ENCODE measurements at places on chromosomes 4 and X. TPM values are rescaled to one million over a fixed set of nuclear protein-coding genes. Genes with fewer than 3 reads are reported as not detected.

The RASSF6 gene
- 0.27 TPM for total RNA-seq

The NMU gene
- not detected for total RNA-seq

The MCTS1 gene
- 15.9 TPM for total RNA-seq

The TMSB15C gene
- 0.41 TPM for total RNA-seq

The SPANXD gene
- total RNA-seq = not detected

The GAB3 gene
- 0.92 TPM for total RNA-seq

The SOX3 gene
- not detected for total RNA-seq

The WAS gene
- total RNA-seq = 2.7 TPM

The SH3D19 gene
- total RNA-seq = 38.3 TPM

The RTL3 gene
- total RNA-seq = 0.67 TPM

The HSFX4 gene
- not detected for total RNA-seq

The FUNDC2 gene
- total RNA-seq = 162 TPM

GRCh38 chr4:140626661-140627376 is 58.1 kb upstream of the UCP1 start:
- H3K27me3 ChIP-seq = no peaks in the 10 kb centered on the region
- peaks cover 3% of the 10 kb centered on the region for H3K36me3 ChIP-seq
- H3K4me1 ChIP-seq = no peaks in the 10 kb centered on the region
- no peak overlapping the region for H3K27ac ChIP-seq
- no peak for DNase-seq

DNA sequence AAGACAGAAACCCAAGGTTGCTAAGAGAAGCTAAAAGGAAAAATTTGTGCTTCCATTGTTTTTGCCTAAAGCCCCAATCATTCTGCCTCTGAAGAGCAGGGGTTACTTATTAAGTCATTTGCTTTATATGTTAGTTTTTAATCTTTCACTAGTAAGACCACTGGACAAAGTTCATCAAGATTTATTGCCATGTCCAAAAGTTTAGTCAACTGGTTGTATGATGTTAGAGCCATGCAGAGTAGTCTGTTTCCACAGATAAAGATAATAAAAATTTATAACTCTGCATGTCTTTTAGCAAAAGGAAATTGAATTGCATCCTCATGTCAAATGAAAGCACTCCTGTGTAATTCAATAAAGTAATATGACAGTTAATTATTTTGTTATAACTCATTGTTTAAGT is 75.8 kb upstream of the PRKG2 start:
- no peaks in the 10 kb centered on the region for H3K36me3 ChIP-seq
- DNase-seq = no peak
- no peaks in the 10 kb centered on the region for H3K27me3 ChIP-seq
- no peak overlapping the region for H3K4me3 ChIP-seq
- no peak overlapping the region for H3K27ac ChIP-seq

- no peak overlapping the region for H3K4me3 ChIP-seq
- H3K27ac ChIP-seq = no peak overlapping the region
- no peak for DNase-seq
- no peaks in the 10 kb centered on the region for H3K4me1 ChIP-seq
- no peaks in the 10 kb centered on the region for H3K36me3 ChIP-seq
- no peaks in the 10 kb centered on the region for H3K27me3 ChIP-seq
Measured at GRCh38 chr4:184503869-184504300, 29.5 kb upstream of the IRF2 start.

DNA sequence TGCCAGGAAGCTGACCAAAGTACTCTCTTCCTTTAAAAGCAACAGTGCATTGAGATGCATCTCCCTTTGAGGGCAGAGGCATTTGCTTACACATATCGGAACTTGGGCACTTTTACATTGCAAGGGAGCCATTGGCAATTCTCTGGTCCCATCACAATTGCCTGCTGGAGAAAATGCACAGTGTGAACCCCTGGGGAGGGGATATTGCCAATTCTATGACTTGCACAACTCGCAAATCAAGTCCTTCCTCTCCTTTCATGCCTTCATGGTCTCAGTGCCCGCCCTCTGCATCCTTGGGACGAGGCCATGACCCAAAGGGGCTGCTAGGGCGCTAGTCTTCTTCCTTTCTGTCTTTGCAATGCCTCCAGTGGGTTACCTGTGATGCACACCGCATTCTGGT is 14.9 kb upstream of the PDZD4 start:
- H3K4me1 ChIP-seq = no peaks in the 10 kb centered on the region
- H3K27ac ChIP-seq = no peak overlapping the region
- H3K4me3 ChIP-seq = no peak overlapping the region

- H3K27me3 ChIP-seq = no peaks in the 10 kb centered on the region
- no peak overlapping the region for H3K27ac ChIP-seq
- H3K4me3 ChIP-seq = no peak overlapping the region
- no peaks in the 10 kb centered on the region for H3K36me3 ChIP-seq
Measured at GRCh38 chr4:74499986-74500781, 55.2 kb downstream of the AREG start.

- no peak for DNase-seq
- H3K36me3 ChIP-seq = no peaks in the 10 kb centered on the region
Measured at GRCh38 chr4:43471950-43472349, 579.4 kb downstream of the GRXCR1 start.

DNA sequence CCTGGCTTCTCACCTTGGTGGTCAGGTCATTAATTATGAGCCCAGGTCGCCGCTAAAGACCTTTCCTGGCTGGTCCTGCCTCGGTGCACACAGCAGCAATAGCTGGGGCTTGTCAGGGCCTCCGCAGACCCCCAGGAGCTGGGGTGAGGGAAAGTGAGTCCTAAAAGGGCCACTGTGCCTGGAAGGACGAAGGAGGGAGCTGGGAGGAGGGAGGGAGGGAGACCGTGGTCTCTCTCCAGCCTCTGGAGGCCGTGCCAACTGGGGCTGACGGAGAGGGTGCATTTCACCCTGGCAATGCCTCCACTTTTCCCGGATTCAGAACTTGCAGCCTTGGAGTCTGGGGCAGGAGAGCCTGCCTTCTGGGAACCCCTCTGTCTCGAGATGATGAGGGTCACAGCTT is 60.4 kb downstream of the CRLF2 start:
- no peak overlapping the region for H3K27ac ChIP-seq

GRCh38 chrX:79412166-79412565 is 45.0 kb upstream of the ITM2A start:
- no peaks in the 10 kb centered on the region for H3K36me3 ChIP-seq
- DNase-seq = no peak
- H3K27me3 ChIP-seq = no peaks in the 10 kb centered on the region
- no peaks in the 10 kb centered on the region for H3K4me1 ChIP-seq
- H3K4me3 ChIP-seq = no peak overlapping the region

DNA sequence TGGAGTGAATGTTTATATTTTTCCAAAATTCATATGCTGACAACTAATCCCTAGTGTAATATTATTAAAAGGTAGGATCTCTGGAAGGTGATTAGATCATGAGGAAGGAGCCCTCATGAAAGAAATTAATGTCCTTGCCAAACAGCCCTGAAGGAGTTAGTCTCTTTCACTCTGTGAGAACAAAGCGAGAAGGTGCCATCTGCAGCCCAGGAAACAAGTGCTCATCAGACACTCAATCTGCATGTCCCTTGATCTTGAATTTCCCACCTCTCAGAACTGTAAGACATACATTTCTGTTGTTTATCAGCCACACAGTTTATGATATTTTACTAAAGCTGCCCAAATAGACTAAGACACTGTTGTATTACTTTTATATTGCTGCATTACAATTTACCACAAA is 1283.4 kb downstream of the PCDH7 start:
- no peak overlapping the region for H3K4me3 ChIP-seq
- no peak for DNase-seq
- H3K36me3 ChIP-seq = no peaks in the 10 kb centered on the region
- H3K4me1 ChIP-seq = no peaks in the 10 kb centered on the region
- H3K27ac ChIP-seq = no peak overlapping the region
- H3K27me3 ChIP-seq = no peaks in the 10 kb centered on the region

DNA sequence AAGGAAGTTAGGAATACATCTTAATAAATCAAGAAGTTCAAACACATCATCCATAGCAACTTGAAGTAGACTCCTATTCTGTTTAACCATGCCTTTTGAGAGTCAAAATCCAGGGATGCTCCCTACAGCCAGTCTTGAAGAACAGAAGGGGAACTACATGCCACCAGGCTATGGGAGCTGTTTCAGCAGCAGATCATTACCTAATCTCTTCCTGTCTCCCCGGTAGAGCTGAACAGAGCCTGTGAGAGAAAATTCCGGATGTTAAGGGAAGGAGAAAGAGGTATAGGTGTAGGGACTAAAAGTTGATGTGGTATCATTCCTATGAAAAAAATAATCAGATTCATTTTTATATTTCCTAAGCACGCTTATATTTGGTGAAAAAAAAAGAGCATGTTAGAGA is 352.2 kb downstream of the SPRY1 start:
- no peak overlapping the region for H3K4me3 ChIP-seq
- peak overlapping the region; percentile 57 for H3K27ac ChIP-seq
- H3K4me1 ChIP-seq = peaks cover 31% of the 10 kb centered on the region

DNA sequence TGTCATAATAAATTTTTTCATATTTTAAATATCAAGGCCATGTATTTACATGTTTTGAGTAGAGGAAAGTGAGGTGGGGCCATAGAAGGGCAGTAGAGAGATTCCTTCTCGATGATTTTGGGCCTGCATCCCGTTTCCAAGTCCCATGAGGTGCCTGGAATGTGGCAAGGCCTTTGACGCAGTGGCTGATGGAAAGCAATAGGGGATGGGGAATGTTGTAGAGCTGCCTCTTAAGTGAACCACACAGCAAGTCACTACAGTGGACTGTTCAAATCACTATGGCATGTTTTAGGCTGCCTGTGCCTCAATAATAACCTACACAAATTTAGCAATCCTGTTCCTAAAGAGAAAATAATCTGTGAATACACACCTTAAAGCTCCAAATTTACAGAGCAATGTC is 48.3 kb downstream of the ANXA5 start:
- DNase-seq = no peak
- no peaks in the 10 kb centered on the region for H3K27me3 ChIP-seq
- no peaks in the 10 kb centered on the region for H3K36me3 ChIP-seq
- no peaks in the 10 kb centered on the region for H3K4me1 ChIP-seq
- H3K27ac ChIP-seq = no peak overlapping the region

- H3K4me3 ChIP-seq = peak overlapping the region; percentile 54
- H3K27me3 ChIP-seq = no peaks in the 10 kb centered on the region
- H3K4me1 ChIP-seq = peaks cover 9% of the 10 kb centered on the region
- H3K27ac ChIP-seq = no peak overlapping the region
Measured at GRCh38 chr4:82560853-82561785, 669 bp downstream of the TMEM150C start.

GRCh38 chr4:83362492-83363329 is 28.1 kb upstream of the HPSE start:
- H3K27me3 ChIP-seq = no peaks in the 10 kb centered on the region
- H3K36me3 ChIP-seq = no peaks in the 10 kb centered on the region
- H3K4me3 ChIP-seq = no peak overlapping the region
- no peak overlapping the region for H3K27ac ChIP-seq

DNA sequence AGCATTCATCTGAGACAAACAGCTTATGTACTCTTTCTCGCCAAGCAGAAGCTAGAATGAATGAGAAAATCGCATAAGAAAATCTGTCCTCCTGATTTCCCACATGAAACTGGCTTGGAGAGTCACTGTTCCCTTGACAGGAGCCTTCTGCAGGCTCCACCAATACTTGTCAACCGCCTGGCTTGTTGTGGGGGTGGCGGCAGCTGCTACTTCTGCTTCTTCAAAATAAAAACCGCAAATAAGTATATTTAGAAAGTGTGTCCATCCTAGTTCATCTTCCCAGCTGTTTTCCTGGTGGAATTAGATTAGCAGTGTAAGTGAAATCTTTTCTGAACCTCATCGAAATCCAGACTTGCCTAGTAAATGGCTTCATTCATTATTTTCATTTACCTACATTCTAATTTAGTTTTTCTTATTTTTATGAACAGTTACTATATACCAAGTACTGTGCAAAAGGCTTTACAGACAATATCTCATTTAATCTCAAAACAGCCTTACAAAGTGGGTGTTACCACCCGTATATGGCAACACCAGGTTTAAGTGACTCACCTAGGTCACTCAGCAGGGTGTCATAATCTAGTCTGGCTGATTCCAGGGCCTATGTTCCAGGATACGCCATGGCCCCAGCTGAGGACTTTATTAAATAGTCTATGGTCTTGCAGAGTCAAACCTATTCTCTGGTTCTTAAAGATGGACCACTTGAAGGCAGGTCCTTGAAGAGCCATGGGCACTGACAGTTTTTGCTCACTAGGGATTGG is 104.6 kb upstream of the IGFBP7 start:
- H3K27me3 ChIP-seq = no peaks in the 10 kb centered on the region
- no peaks in the 10 kb centered on the region for H3K4me1 ChIP-seq
- no peak overlapping the region for H3K27ac ChIP-seq

- DNase-seq = no peak
Measured at GRCh38 chr4:119506806-119507205, 121.8 kb downstream of the PDE5A start.

GRCh38 chr4:140732780-140733179 is 23.4 kb downstream of the TBC1D9 start:
- no peak for DNase-seq
- no peak overlapping the region for H3K27ac ChIP-seq
- H3K4me3 ChIP-seq = no peak overlapping the region
